Cerebellar nuclear complex (tissue), 1 donor: ENCODE measurements at places on chromosomes 16 and 17.

DNA sequence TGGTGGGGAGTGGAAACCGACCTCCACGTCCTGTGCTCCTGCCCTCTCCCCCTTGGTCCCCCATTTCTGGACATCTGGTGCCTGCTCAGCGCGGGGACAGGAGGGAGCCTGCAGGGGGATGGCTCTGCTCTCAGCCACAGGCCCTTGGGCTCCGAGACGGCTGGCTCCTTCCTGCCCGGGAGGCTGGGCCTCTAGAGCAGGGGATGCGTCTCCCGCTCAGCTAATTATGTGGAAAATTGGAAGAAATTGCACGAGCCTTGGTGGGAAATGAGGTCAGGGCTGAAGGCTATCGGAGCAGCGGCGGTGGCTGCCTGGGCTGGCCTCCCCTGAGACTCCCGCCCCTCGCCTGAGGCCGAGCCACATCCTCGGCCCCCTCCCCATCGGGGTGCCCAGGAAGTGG, 154.6 kb upstream of the CIBAR2 start:
- no peak for DNase-seq

- DNase-seq = no peak
Measured at GRCh38 chr17:50051082-50051576, 4.8 kb upstream of the ITGA3 start.

- no peak for DNase-seq
Measured at GRCh38 chr16:74657870-74658642, 8.6 kb downstream of the RFWD3 start.

GRCh38 chr17:15414532-15415306, 52.7 kb downstream of the CDRT4 start:
- DNase-seq = peak; percentile 24

DNA sequence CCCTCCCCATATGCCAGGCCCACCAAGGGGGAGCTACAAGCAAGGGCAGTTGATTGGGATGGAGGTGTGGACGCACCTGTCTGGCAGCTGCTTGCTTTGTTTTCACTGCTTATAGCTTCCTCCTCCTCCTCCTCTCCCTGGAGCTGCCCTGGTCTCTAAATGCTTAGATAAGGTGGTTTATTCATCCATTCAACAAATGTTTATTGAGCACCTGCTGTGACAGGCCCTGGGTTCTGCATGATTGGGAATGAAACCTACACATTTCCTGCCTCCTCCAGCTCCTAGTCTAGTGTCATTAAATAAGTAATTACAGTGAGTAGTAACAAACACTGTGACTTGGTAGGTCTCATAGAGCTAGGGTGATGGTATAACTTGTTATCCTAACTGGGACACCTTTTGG, 17.4 kb upstream of the MAP3K14 start:
- DNase-seq = no peak

GRCh38 chr16:69145658-69146057, 13.2 kb downstream of the UTP4 start:
- DNase-seq = no peak

DNA sequence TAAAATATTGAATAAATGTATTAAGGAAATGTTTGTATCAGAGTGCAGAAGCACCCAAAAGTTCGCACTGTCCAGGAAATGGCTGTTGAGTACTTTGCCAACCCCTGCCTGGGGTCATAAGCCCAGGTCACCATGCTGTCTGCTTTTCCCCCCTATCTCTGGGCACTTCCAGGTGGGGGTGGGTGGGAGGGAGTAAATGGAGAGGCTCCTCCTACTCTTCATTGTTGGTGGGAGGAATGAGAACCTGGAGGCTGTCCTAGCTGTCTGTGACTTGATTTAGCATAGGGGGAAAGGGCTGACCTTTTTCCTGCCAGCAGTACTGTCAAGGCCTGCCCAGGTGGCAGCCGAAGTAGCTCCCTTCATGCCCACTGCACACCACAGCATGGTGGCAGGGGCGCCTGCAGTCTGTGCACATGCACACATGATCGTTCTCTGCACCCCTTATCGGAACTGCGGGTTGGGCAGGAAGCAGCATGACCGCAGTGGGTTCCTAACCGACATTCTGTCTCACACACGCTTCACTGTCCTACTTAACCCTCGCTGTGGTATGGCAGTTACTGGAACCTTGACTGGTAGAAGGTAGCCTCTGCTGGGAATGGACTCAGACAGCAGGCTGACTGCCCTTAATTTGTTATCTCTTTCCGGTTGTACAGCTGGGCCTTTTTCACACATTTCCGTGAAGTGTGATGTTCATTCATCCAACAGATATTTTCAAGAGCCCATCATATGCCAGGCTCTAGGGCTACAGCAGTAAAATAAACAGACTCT, 41.5 kb downstream of the LDHD start:
- DNase-seq = peak; percentile 31

DNA sequence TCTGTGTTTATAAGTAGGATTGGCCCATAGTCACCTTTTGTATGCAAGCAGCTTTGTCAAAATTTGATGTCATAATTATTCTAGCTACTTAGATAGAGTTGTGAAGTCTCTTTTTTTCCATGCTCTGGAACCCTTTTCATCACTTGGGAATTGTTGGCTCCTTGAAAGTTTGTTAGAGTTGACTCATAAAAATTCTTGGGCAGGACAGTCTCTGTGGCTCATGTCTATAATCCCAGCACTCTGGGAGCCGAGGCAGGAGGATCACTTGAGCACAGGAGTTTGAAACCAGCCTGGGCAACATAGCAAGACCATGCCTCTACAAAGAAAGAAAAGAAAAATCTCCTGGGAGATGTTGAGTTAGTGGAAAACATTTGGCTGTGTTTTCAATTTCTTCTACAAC, 45.7 kb upstream of the MRC2 start:
- DNase-seq = no peak

GRCh38 chr17:8859804-8860430, 7.6 kb downstream of the PIK3R6 start:
- DNase-seq = no peak

DNA sequence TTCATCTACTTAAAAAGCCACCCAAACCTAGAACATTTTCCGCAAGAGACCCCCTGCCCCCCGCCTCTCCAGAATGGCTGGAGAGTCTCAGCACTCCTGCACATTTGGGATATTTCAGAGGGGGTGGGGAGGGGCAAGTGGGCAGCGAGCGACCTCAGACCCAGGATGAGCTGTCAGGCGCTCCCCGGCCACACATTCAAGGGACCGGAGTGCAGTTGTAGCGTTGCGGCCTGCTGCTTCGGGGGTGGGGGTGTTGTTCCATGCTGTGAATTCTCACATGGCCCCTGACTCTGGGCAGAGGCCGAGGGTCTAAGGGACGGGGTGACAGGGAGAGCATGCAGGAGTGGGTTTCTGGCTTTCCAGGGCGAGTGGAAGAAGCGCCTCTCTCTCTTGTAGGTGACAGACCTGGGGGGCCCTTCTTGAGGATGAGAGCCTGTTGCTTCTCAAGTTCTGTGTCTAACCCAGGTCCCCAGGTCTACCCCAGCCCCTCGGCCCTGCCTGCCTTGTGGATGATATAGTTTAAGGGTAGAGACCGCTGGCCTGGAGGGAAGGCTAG, 231.2 kb downstream of the SEC14L1 start:
- no peak for DNase-seq

DNA sequence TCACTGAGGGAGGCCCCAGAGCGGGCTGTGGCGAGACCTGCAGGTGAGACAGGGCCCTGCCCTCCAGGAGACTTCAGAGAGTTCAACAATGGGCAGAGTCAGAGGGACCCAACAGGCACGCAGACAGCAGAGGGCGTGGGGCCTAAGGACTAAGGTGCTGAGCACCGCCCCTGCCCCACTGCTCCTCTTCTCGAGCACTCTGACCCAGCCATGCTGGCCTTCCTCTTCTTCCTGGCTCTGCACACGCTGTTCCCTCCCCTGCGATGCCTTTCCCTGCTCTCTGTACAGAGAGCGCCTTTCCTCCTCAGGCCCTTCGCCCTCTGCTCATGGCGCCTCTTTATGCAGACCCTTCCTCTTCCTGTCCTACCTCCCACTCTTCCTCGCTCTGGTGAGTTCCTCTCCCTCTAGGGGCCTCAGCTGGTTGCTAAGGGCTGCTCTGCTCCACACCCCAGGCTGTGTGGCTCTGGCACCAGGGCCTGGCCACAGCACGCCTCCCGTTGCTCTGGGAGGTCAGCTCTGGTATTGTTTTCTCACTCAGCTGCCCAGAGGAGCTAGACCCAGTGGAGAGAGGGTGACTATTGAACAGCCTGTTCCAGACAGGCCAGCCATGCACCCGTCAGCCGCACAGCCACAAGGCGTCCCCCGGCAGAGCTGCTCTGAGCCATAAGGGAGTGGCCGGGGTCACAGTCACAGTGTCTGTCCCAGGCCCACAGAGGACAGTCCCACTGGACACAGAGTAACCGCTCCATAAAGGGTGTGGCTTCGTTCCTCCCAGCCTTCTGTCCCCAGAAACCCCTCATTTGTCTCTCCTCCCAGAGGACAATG, 13.6 kb upstream of the RASD1 start:
- DNase-seq = no peak

DNA sequence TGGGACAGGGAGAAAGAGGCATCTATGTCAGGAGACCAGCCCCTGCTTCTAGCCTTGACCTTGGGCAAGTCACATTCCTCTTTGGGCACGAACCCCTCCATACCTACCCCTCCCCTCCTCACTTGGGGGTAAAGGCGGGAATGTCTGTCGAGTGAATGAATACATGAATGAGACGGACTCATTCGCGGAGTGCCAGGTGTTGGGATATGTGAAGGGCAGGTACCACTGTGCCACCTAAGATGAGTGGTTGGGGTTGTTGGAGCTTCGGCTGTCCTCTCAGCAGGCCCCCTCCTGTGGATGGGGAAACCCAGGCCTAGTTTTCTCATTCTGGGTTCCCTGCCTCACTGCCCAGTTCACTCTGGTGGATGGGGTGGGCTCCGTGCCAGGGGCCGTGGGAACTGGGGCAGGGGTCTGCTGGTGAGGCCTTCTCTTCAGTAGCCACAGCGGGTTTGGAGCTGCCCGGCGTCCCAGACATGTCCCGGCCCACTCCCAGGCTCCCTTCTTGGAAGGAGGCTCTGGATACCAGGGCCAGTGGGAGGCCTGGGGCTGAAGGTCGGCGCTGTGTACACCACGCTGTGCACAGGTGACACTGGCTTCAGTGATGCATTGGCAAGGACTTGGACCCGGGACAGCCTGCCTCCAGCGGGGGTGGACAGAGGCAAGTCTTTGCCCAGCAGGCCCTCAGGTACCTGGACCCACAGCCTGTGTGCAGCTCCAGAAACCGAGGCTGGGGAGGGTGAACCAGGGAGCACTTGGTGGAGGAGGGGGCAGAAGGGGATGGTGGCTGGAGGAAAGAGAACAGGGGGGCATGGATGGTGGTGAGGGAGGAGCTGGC, 5.6 kb downstream of the GLIS2 start:
- no peak for DNase-seq
